ENCODE measurements at places on chromosomes 7 and 10. TPM values are rescaled to one million over a fixed set of nuclear protein-coding genes. Genes with fewer than 3 reads are reported as not detected.

The CHRM2 gene
- polyA plus RNA-seq = 3.4 TPM

The SFTPA1 gene
- polyA plus RNA-seq = not detected

The ABCC2 gene
- polyA plus RNA-seq = 6.9 TPM

The RET gene
- polyA plus RNA-seq = 22.7 TPM

The VWC2 gene
- polyA plus RNA-seq = 1.3 TPM

The AGBL3 gene
- 6.7 TPM for polyA plus RNA-seq

The ENTPD7 gene
- 19.6 TPM for polyA plus RNA-seq

The CLDN3 gene
- 32.9 TPM for polyA plus RNA-seq

The WNT2 gene
- 0.61 TPM for polyA plus RNA-seq

The GRID2IP gene
- polyA plus RNA-seq = 0.61 TPM

The LRIT1 gene
- not detected for polyA plus RNA-seq

The SFRP4 gene
- polyA plus RNA-seq = 1.1 TPM

The LAMB1 gene
- 616 TPM for polyA plus RNA-seq

The OR9A2 gene
- not detected for polyA plus RNA-seq

The GPR158 gene
- 0.32 TPM for polyA plus RNA-seq

The NUTM2A gene
- 1.9 TPM for polyA plus RNA-seq

The NXPH1 gene
- polyA plus RNA-seq = not detected

The GIMAP4 gene
- 27.8 TPM for polyA plus RNA-seq

The TMEM196 gene
- not detected for polyA plus RNA-seq

The C7orf57 gene
- polyA plus RNA-seq = 0.50 TPM

The AGK gene
- 35.9 TPM for polyA plus RNA-seq

The GRID1 gene
- 1.8 TPM for polyA plus RNA-seq

The EPDR1 gene
- 19.3 TPM for polyA plus RNA-seq

The SPDYE2 gene
- polyA plus RNA-seq = 1.9 TPM

The CPN1 gene
- polyA plus RNA-seq = 3.1 TPM

The RPP38 gene
- polyA plus RNA-seq = 30.3 TPM

The KLF14 gene
- polyA plus RNA-seq = 0.60 TPM

The SPOCK2 gene
- polyA plus RNA-seq = 168 TPM

Measured in right renal cortex interstitium (tissue), 3 donors.